NCI-H2029 treated with DMSO at 0.1 percent for 48 hours (cell line): ENCODE measurements at places on chromosomes 5 and 9.

DNA sequence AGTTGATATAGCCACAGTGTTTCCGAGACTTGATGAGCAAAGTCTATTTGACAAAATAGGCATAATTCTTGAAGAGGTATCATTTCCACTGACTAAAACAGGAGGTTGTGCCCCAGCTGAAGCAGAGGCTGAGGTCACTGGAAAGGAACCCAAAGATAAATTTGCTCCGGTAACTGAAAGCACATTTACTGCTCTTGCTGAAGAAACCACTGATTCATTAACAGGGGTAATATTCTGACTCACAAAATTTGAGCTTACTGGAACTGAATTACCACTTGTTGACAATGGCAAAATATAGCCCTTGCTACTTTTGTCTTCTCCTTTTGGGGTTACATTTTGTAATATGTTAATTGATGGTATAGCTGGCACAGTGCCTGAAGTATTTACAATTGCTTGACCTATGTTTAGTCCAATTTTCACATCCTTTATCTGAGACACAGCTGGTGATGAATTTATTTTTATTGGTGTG is 30.2 kb downstream of the MLANA start:
- DNase-seq = no peak

- DNase-seq = no peak
These were observed 17.7 kb downstream of the C9orf40 start for GRCh38 chr9:74935008-74935407.

GRCh38 chr5:172958331-172959046 is 735 bp upstream of the RPL26L1 start:
- DNase-seq = peak; percentile 39

DNA sequence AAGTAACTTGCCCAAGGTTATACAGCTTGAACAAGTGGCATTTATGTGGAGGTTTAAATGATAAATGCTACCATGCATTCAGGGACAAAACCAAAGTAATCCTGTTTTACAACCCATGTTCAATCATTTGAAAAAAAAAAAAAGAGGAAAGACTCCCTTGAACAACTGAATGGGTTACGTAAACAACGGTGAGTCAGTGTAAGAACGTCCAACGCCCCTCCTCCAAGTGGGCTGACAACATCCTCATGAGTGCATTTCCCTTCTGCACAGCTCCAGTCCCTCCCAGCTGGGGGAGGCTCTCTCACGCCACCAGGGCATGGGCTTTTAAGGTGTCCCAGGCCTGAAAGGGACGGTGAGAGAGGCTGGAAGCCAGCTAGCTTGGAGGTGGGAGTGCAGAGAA is 90.0 kb downstream of the PRRT1B start:
- DNase-seq = peak; percentile 78

DNA sequence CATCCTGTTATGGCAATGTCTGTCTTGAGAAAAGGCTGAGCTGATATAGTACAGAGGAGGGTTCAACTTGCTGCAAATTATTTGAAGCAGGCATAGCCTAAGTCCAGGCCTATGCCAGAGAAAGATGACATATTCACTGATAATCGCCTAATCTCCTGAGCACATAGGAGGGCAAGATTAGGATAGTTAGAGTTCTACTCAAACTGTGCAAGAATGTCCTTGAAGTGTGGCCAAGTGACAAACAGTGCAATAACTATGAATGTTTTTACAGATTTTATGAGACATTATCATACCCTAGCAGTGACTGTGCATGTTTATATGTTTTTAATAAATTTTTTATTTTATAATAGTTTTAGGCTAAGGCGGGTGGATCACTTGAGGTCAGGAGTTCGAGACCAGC is 96.2 kb downstream of the TSSK1B start:
- no peak for DNase-seq

GRCh38 chr5:176466245-176466871 is 18.2 kb downstream of the FAF2 start:
- no peak for DNase-seq

GRCh38 chr5:446066-446882 is 3.3 kb downstream of the EXOC3 start:
- DNase-seq = no peak

DNA sequence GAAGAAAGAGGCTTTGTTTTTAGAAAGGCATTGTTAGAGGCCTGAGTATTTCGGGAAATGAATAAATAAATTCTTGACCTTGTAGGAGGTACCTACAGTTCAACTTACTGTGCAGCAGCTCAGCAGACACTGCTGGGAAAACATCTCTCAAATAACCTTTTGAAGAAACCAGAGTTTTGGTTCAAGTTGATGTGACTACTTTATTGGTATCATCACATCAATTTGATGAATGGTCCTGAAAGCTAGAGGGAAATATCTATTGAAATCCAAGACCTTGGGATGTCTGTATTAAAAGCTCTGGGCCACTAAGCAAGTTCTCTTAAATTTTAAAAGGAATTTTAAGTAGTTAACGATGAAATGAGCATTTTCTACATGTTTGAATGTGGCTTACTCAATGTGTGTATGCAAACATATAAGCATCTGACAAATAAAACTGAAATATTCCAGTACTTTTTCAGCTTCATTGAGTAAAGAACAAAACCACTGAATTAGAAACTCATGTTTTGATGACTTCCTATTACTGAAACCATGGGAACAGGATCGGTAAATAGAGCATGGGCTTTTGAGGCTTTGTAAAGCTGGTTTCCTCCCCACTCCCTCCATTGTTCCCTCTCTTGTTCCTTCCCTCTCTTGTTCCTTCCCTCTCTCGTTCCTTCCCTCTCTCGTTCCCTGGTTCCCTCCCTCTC is 36.7 kb downstream of the SLC27A6 start:
- DNase-seq = no peak

DNA sequence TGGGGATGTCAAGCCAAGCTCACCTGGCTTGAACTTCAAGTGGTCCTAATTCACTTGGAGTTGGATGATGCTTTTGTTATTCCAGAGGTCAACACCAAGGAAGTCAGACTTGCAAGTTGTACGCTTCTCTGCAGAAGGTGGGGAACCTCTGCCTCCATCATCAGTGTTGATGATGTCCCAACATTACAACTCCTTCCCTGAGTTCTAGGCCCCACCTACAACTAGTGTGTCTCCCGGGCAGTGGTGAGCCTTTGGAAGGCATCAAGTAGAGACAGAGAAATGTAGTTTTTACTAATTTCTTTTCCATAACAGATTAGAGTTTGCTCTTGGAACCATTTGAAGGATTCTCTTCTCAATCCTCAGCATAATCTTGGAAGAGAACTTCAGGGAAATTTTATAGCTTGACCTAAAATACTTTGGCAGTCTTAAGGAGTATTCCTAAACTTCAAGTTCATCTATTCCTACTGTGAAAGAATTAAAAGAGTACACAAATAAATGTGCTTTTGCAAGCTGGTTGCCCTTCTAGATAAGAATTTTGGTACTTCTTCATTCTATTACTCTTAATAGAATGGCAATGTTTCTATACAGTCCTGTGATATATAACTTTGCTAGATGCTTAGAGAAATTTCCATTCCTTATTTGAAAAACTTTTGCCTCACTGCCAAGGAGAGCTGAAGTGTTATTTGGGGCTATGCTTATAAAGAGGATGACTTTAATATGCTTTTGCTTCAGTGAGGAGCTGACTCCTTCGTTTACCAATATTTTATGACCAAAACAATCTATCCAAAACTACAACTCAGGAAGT is 12.0 kb downstream of the MAMDC2 start:
- no peak for DNase-seq

GRCh38 chr9:21688108-21689102 is 114.0 kb upstream of the MTAP start:
- peak; percentile 65 for DNase-seq

GRCh38 chr9:88184976-88185375 is 46.7 kb upstream of the SPATA31C2 start:
- DNase-seq = no peak

- DNase-seq = no peak
These were observed 30.7 kb downstream of the TRPM6 start for GRCh38 chr9:74856989-74857388.

DNA sequence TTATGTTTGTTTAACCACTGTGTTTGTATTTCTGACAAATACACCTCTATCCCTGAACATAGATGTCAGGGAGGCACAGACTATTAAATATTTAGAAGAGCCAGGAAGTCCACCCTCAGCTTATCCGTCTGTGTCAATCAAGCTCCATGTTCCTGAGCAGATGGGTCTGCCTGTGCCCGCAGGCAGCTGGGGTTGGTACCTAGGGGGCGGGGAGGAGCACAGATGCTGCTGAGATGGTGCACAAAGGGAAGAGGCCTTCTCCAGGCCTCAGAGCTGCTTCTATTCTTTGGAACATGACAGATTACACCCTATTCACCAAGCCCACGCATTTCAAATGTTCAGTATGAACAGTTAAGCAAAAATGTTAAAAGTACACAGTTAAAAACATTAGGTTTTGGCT is 142.1 kb downstream of the EPB41L4A start:
- DNase-seq = no peak

DNA sequence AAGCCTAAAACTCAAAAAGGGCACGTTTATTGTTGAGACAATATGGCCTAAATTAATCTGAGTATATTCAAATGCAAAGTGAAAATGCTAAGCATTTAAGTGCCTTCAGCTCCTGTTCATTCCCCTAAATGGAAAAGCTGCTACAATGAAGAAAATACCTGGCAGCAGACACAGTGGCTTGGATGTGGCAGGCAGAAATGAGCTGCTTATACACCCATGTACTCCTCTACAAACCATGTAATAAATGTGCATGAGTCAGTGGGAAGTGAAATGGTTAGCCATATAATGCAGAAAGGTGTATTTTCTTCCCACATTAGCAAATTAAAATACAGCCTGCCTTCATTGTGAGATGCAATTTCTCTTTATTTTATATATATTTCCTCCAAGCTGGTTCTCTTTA is 859.2 kb upstream of the SEMA6A start:
- DNase-seq = no peak

DNA sequence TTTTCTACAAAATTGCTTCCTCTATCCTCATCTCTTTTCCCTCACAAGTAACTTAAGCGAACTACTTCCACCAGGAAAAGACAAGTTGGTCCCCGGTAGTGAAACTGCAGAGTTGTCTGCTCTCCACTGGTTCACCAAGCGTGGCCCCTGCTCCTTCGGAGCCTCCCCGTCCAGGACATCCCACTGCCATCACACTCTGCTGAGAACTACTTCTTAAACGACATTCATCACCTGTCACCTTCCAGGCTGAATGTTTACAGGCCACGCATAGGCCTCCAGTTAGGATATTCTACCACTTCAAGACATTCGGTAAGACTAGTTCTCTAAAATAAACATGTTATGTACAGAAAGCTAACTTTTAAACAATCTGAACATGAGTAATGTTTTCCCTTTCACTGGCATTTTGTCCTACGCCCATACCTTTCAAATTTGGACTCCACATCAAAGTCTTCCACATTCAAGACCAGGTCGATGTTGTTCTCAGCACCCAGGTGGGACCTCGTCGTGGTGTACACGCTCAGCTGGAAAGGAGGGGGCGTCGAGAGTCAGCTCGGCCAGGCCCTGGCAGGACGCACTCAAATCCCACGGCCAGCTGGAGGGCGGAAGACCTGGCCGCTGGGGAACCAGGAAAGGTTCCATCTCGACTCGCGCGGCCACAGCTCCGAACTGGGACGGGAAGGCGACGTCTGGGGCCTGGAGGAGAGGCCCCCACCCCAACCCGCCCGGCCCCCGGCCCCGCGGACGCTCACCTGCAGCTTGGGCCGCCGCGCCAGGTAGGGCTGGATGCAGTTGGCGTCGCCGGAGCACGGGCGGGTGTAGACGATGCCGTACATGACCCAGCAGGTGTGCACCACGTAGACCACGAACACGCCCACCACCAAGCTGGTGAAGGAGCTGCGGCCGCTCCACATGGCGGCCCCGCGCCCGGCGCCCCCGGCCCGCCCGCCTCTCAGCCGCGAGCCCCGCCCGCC is 683 bp downstream of the CLPTM1L start:
- no peak for DNase-seq
